ENCODE measurements at places on chromosomes 3 and 15.
A peak's percentile ranks its signal among the peaks of the same experiment; 100 is the strongest.

DNA sequence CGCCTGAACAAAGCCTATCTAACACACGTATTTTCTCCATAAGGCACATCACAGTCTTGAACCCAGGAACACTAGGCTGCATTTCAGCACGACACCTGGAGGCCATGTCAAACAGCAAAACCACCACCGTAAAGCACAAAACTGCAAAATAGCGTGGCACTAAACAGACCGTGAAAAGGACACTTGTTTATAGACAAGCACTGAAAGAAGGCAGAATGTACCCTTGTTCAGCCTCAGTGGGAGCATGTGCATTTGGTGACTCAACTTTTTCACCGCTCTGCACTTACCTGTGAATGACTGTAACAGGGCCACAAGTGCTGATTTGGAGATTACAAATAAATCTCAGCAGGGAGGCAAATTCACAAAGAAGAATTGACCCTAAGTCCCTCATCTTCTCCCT lies 80.8 kb downstream of the ISG20 start:
- no peak for DNase-seq

DNA sequence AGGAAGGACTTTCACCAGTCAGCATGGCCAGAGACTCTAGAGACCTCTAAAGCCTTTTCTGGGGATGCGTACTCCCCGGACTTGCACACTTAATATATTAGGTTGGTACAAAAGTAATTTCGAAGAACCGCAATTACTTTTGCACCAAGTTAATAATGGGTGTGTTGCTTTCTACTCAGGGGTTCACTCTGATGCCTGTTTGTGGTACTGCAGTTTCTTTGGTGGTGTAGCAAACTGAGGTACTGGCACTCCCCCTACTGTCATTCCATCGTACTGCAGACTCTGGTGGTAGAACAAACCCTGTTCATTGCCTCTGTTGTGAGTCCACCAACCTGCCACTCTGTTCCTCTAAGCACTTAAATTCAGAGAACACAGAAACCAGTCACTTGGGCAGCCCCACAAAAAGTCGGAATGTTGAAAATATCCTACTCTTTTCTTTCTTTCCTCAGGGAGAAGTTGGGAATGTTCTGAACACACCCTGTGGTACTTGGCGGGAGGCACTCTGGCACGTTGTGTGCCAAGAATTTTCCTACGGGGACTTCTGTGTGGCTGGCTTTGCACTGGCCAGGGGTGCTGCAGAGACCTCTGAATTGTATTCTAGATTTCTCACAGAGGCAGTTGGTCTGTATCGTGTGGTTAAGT lies 46.3 kb downstream of the GABRG3 start:
- DNase-seq = peak; percentile 81

GRCh38 chr15:85545752-85546151 lies 165.3 kb downstream of the AKAP13 start:
- DNase-seq = no peak

- DNase-seq = no peak
These were observed 49.0 kb upstream of the EPHA3 start for GRCh38 chr3:89058371-89058770.

DNA sequence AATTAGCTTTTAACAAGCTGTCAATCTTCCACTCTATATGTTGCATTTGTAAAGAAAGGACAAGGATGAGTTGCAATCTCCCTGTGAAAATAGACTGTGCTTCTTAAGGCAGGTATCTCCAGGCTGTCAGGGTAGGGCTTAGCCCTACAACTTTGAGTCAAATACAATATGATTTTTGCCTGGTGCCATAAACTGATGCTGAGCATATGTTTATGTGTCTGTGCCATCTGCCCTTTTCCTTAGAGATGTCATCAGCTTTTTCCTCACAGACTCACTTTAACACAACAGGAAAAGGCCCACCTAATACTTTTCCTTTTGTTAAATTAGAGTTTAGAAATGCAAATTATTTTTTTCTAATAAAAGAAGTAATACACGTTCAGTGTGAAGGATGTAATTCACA lies 548.3 kb downstream of the NLGN1 start:
- no peak for DNase-seq

DNA sequence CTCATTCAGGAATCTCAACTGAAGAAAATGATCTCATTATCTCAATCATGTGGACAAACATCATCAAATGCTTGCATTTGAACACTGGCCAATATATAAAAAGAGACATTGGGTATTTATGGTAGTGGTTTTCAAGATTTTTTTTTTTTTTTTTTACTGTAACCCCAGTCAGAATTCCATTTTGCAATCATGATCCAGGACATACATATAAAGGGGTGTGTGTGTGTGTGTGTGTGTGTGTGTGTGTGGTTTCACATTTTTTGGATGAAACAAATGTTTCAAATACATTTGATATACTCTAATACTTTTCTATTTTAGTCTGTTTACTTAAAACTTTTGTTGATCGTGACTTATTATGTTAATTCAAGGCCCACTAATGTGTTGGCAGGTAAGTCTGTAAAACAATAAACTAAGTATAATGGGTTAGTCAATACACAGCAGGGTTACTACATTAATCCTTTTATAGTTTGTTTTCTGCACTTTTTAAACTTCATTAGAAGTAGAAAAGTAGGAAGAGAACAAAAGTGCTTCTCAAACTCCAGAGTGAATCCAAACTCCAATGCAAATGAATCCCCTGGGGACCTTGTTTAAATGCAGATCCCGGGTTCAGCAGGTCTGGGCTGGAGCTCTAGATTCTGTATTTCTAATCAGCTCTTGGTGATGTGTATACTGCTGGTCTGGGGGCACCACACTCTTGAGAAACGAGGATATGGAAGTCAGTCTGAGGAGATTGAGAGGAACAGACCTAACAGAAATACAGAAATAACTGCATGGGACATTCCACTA lies 17.6 kb downstream of the THRB start:
- no peak for DNase-seq

DNA sequence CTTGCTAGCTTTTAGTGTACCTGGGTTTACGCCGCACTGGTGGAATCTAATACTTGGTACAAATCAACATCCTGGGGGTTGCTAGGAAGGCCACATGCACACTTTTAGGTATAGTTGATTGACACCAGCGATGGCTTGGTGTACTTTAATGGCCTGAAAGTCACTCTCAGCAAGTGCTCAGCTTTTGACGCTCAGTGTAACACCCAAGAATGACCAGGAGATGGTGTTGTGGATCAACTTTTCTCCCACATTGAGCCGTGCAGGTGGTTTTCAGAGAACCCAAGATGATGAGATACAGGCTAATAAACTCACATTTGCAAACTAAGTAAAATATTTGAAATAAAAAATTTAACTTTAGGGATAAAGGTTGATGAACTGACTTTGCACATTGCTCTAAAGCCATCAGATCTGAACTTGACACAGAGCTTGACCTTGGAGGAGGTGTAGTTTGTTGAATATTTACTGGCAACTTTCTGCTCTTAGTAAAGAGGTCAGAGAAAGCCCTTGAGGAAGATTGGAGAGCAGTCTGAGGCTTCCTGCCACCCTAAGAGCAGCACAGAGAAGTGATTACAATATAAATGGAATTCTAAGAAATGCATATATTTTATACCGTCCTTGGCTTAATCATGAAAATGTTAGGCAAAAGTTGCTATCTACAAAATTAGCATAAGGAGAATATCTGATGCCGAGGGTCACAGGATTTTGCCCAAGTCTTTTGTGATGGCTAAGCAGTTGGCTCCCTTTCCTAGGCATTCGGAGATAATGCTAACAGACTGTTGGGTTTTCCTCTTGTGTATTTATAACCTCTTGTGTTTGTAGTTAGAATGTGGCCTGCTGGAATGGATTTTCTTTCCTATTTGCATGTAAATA lies 143.4 kb upstream of the RASGRP1 start:
- DNase-seq = peak; percentile 32

DNA sequence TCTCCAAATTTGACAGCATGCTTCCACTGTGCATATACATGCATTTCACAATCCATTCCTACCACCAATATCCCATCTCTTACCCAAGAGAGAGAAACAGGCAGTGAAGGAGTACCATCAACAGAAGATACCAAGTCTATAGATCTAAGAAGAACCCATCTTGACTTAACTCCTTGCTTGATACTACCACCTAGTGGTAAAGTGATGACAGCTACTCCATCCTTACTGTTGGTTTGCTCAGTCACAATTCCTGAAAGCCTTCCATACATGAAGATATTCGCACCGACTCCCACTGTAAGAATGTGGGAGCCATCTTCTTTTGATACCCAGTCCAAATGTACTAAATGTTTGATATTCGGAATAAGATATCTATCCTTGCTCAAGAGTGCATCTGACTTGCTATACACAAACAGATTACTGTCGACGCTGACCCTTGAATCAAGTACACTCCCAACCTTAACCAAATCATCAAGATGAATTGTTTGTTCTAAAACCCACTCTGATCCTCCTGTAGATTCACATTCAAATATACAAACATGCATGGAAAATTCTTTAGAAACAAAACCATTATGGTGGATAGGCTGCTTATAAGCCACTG lies 123.1 kb downstream of the DMXL2 start:
- no peak for DNase-seq

- DNase-seq = no peak
These were observed 398.4 kb upstream of the NR2F2 start for GRCh38 chr15:95932141-95932540.

GRCh38 chr3:135034291-135034768 lies 239.3 kb downstream of the EPHB1 start:
- no peak for DNase-seq

Measured in BE2C (cell line).